ENCODE measurements at places on chromosomes 1 and 21.

- no peak for DNase-seq
These were observed 96.6 kb downstream of the ADARB1 start for GRCh38 chr21:45170987-45171386.

DNA sequence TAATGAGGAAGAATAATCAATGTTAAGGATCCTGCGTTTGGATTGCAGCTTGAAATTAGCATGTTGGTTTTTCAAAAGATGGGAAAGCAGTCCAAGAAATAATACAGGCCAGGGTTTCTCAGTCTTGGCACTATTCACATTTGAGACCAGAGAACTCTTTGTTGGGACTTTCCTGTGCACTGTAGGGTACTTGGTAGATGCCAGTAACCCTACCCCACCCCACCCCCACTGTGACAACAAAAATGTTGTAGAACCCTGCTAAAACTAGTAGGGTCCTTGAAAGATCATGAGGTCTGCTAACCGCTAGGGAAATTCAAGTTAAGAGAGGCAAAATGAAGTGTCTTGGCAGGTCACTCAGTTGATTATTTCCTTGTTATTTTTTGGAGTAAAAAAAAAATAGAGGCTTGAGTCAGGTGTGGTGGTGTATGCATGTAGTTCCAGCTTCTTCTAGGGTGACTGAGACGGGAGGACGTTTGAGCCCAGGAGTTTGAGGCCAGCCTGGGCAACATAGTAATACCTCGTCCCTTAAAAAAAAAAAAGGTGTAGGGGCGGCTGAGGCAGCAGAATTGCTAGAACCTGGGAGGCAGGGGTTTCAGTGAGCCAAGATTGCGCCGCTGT, 53.3 kb downstream of the SPEN start:
- no peak for DNase-seq

GRCh38 chr1:218880484-218881060, 293.1 kb upstream of the LYPLAL1 start:
- no peak for DNase-seq

- DNase-seq, result no peak
These were observed 7.6 kb upstream of the HHAT start for GRCh38 chr1:210321131-210321530.

DNA sequence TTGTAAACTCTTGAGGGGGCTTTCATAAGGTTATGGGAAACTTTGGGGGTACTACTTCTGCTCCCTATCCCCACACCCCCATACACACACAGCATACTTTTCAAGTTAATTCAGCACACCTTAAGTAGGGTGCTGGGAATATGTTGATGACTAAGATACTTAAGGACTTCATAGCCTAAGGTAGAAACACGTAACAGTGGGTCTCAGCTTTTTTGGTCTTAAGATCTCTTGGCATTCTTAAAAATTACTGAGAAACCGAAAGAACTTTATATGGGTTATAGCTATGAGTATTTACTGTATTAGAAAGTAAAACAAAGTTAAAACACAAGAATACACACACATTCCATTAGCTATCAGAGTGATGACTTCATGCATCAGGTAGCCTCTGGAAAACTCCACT, 2.1 kb downstream of the OTUD3 start:
- DNase-seq, result no peak

GRCh38 chr1:245485996-245486395, 331.2 kb downstream of the KIF26B start:
- DNase-seq, result no peak

DNA sequence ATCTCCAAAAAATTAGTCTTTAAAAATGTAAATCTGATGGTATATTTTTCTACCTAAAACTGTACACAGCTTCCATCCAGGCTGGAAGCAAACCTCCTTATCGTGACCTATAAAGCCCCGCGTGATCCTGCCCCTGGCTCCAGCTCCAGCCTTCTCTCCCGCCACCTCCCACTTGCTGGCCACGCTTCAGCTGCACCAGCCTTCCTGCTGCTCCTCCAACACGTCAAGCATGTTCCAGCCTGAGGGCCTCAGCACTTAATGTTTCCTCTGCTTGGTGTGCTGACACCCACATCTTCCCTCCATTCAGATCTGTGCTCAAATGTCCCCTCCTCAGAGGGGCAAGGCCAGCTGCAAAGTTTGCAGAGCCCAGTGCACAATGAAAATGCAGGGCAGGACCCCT, 123.5 kb upstream of the MAGI3 start:
- DNase-seq, result no peak

GRCh38 chr1:51729824-51730301, 113.0 kb downstream of the OSBPL9 start:
- DNase-seq, result peak; percentile 37

GRCh38 chr1:88284066-88284465, 400.0 kb upstream of the PKN2 start:
- DNase-seq, result no peak

DNA sequence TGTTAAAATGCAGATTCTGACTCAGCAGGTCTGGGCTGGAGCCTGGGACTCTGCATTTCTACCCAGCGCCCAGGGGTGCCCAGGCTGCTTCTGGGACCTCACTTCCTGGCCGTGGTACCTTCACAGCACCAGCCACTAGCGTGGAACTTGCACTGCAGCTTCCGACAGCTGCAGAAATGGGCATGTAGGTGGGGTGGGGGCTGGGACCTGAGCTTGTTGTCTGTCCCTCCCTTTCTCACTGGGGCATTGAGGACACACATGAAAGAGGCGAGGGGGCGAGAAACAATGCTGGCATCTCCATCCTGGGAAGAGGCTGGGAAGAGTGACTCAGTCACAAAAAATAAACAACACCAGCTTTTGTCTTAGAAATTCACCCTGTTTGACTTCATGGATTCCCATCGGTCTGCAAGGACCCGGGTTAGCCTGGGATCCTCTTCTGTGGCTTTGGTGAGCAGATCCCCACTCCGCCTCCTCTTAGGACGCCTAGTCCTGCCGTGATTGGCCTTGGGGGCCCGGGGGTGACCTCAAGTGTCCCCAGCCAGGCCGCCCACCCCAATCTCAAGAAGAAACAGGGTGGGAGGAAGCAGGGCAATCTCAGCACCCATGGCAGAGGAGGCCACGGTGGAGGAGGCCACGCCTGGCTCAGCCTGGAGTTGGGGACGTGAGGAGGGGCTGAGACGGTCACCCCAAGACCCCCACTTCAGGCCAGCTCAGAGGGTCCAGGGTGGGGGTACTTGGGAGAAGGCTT, 29.9 kb upstream of the POFUT2 start:
- no peak for DNase-seq

DNA sequence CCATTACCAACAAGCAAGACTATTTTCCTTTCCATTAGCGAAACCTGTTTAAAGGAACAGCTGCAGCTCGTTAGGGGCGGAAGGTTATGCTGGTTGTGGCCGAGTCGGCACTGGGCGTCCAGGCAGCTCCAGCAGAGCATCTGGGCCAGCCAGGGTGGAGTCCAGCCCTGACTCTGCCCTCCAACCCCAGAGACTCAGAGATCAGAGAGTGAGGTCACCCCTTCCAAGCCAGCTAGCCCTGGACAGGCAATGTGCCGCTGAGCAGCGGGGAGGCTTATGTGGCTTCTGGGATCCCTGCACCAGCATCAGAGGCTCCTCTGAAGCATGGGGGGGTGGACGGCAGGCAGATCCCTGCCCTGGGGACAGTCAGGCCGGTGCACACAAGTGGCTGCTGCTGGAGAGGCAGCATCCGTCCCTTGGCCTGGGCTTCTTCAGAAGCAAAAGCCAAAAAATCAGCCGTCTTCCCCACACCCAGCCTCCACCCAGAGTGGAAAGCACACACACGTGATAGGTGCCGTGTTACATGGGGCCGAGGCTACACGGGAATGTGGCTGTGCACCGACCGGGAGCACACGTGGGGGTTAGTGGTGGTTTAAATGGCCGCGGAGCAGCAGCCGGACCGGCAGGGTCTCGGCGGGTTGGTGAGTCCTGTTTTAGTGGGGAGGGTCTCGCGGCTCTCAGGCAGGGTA, 30.1 kb downstream of the SLC66A1 start:
- DNase-seq, result no peak

GRCh38 chr1:62783736-62784508, at the start of gene ATG4C:
Gene ATG4C (plus strand): TSS chr1:62784132. CDS start chr1:62803787, 19,655 bp downstream.
- peak; percentile 94 for DNase-seq

- DNase-seq, result no peak
These were observed 63.7 kb downstream of the WLS start for GRCh38 chr1:68168545-68169171.

DNA sequence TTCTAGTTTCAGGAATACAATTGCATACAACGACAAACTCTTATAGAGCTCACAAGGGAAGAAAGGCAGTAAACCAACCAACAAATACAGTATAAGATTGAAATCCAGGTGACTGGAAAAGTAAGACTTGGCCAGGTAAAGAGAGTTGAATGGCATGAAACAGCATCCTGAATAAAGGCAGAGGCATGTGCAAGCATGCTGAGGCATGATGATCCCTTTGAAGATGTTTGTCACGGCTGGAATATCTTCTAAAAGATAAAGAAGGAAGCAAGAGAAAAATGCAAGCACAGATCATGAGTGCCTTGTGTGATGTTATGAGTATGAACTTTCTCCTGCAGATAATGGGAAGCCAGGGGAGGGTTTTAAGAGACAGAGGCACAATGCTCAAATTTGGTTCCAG, 83.3 kb upstream of the SPATA6 start:
- no peak for DNase-seq

Measured in NCI-H1105 (cell line).